OCI-M1 (cell line): ENCODE measurements at places on chromosomes 16 and 17.

DNA sequence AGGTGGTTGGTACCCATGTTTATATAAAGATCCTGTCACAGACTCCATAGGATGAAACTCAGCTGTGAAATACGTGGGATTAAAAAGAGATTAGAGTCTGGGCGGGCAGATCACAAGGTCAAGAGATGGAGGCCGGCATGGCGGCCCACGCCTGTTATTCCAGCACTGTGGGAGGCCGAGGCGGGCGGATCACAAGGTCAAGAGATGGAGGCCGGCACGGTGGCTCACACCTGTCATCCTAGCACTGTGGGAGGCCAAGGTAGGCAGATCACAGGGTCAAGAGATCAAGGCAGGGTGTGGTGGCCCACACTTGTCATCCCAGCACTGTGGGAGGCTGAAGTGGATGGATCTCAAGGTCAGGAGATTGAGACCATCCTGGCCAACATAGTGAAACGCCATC lies 3.9 kb downstream of the ANAPC11 start:
- DNase-seq = no peak

- peak; percentile 1 for DNase-seq
Measured at GRCh38 chr17:19812407-19812806, 55.3 kb downstream of the ULK2 start.

GRCh38 chr17:45905814-45906213 lies 11.5 kb downstream of the MAPT start:
- no peak for DNase-seq

DNA sequence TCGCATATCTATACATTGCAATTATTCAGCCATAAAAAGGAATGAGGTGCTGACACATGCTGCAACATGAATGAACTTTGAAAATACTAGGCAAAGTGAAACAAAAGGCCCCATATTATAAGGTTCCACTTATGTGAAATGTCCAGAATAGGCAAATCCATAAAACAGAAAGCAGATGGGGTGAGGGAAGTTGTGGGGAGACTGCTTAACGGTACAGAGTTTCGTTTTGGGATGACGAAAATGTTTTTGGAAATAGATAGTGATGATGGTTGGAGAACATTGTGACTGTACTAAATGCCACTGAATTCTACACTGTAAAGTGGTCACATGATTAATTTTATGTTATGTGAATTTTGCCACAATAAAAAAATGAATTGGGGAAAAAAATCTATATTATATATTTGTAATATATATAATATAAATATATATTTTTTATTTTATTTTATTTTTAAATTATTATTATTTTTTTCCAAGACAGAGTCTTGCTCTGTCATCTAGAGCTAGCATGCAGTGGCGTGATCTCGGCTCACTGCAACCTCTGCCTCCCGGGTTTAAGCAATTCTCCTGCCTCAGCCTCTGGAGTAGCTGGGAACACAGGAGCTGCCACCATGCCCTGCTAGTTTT lies 4.2 kb upstream of the GNA13 start:
- DNase-seq = peak; percentile 30

GRCh38 chr17:32191306-32191705 lies 49.0 kb downstream of the RHOT1 start:
- no peak for DNase-seq

DNA sequence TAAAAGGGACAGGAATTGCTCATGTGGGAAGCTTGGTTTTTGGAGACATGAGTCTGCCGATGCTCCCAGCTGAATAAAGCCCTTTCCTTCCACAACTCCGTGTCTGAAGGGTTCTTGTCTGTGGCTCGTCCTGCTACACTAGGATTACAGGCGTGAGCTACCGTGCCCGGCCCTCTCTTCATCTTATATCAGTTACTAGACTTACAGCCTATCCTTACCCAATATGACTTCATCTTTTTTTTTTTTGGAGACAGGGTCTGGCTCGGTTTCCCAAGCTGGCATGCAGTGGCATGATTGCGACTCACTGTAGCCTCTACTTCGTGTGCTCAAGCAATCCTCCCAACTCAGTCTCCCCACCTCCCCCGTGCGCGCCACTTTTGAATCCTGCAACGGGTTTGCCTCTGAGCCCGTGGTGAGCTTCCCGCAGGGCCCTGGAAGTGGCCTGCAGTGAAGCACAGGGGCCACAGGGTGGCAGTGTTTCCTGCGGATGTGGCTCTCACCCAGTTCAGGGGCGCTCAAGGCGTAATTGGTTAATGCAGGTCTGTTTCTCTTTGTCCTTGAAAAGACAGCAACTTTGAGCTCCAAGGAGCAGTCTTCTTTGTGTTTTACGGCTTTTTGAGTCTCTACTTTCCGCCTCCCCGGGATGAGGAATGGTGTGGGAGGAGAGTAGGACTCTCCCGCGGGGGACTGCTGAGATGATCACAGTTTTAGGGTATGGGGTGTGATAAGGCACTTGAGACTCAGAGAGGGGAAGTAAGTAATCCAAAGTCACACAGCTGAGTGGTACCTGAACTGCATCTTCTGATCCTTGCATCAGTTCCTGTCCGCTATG lies 22.7 kb upstream of the GPRC5B start:
- DNase-seq = peak; percentile 83

- peak; percentile 79 for DNase-seq
Measured at GRCh38 chr16:67672739-67673662, 6.4 kb downstream of the C16orf86 start.

GRCh38 chr17:70523426-70523825 lies 354.1 kb downstream of the KCNJ2 start:
- no peak for DNase-seq

- DNase-seq = peak; percentile 67
Measured at GRCh38 chr17:11644265-11645212, 46.3 kb downstream of the DNAH9 start.

DNA sequence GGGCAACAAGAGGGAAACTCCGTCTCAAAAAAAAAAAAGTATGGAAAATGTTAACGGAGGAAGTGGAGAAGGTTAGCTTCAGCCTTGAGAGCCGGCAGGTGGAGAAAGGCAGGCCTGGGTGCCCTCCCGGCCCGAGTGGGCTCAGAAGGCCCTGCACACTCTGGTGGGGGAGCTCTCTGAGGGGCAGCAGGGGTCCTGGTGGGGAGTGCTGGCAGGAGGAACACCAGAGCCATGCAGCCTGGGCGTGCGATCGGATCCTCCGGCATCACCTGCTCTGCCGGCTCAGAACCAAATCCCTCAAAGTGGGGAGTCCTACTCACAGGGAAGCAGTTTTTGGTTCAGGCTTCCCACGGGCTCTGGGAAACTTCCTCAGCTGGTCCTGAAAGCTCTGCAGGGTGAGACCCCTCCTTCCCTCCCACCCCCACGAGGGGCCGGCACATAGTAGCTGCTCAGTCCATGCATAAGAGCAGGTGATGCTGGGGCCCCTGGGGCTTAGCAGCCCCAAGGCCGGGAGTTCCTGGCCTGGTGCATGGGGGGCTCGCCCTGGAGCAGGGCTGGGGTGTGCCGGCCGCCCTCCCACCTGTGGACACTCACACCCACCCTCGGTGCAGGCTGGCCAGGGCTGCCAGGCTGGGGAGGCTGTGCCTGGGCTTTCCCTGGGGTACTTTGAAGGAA lies 1.2 kb downstream of the FN3K start:
- DNase-seq = no peak

GRCh38 chr16:55656691-55657092 lies 904 bp downstream of the SLC6A2 start:
- no peak for DNase-seq

GRCh38 chr17:50638966-50639713 lies 4.5 kb downstream of the ABCC3 start:
- DNase-seq = no peak

- DNase-seq = no peak
Measured at GRCh38 chr16:48323783-48324775, 61.1 kb downstream of the SIAH1 start.

DNA sequence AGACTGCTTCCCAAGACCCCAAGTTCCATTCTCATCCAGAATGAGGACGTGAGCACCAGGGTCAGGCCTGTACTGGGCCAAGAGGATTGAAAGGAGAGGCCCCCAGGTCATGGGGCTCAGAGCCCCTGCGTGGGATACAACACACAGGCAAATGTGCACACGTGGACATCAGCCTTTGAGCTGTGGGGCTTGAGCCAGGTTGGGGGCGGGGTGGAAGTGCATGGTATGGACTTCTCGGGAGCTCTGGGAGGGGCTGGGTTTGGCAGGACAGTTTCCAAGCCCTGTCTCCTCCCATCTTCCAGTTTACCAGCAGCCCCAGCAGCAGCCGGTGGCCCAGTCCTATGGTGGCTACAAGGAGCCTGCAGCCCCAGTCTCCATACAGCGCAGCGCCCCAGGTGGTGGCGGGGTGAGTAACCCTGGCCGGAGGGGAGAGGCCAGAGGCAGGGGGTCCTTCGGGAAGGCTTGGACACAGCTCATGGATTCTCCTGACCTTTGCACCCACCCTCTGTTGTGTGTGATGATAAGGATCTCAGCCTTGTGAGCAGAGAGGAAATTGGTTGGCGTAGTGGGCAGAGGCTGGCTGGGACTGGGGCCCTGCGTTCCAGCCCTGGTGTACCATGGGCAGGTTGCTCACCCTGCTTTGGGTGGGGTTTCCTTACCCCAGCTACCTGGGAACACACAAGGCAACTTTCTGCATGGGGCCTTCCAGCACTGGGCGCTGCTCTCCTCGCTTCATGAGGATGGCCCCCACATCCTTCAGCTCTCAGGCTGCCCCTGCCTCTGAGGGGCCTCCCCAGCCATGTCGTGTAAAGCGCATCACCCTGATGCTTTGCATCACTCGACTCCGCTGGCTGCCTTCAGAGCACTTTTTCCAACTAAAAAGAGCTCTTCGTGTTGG lies 10.4 kb upstream of the LASP1NB start:
- DNase-seq = no peak

DNA sequence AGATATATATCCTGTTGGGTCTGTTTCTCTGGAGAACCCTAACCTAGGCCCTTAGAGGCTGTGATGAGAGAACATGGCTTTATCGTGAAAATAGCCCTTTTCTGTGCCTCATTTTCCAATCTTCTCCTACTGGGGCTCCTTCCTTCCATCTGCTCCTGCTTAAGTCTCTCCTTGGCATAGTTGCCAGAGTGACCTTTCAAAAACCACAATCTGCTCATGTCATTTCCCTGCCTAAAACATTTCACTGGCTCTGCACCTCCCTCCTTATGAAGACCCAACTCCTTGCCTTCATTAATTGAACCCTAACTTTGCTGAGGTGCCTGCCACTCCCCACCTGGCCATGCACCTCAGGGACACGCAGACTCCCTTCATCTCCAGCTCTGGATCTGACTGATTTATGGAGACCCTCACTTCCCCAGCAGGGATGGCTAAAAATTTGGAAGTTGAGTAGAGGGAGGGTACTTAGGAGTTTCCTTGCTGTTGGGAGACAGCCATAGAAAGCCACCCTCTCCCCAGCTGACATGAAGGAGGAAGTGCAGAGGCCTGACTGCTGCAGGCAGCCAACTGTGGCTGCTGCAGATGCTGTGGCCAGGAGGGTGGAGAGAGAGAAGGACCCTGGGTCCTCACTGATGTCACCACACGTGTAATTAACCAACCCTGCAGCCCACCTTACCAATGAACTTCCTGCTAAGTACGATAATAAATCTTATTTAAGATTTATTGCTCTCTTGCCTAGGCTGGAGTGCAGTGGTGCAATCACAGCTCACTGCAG lies 6.3 kb upstream of the GGA2 start:
- no peak for DNase-seq
